ENCODE measurements at places on chromosomes 13 and 19. TPM values are rescaled to one million over a fixed set of nuclear protein-coding genes. Genes with fewer than 3 reads are reported as not detected.

DNA sequence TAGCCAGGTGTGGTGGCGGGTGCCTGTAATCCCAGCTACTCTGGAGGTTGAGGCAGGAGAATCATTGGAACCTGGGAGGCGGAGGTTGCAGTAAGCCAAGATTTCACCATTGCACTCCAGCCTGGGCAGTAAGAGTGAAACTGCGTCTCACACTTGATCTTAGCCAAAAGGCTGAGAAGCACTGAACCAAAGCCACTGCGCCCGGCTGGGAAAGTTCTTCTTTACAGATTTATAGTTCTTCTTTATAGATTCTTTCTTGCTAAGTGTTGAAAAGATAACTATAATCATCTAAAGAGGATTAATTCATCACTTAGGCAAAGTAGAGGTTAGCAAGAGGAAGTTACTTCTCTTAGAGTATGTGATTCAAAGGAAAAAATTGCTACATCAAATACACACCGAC, 11.1 kb downstream of the ZNF417 start:
- DNase-seq, result no peak

DNA sequence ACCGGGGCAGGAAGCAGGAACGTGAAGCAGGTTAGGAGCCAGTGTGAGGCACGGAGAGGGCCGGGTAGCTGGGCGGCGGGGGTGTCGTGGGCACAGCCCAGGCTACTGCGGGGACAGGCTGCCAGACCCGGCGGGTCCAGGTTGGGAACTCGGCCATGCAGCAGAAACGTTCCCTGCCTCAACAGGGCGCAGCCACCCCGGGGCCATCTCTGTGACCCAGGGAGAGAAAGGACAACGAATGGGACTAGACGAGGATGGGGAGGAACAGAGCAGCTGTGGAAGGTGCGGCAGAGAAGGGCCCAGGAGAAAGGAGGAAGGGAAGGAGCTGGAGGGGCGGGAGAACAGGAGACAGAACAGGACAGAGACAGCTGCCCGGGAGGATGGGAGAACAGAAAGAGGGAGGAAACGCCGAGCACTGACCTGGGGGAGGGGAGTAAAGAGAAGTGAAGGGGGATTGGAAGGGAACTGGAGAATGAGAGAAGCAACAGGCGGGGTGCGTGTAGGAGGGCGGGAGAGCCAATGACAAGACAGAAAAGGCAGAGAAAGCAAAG, 12.9 kb upstream of the GARIN5A start:
- DNase-seq, result no peak

DNA sequence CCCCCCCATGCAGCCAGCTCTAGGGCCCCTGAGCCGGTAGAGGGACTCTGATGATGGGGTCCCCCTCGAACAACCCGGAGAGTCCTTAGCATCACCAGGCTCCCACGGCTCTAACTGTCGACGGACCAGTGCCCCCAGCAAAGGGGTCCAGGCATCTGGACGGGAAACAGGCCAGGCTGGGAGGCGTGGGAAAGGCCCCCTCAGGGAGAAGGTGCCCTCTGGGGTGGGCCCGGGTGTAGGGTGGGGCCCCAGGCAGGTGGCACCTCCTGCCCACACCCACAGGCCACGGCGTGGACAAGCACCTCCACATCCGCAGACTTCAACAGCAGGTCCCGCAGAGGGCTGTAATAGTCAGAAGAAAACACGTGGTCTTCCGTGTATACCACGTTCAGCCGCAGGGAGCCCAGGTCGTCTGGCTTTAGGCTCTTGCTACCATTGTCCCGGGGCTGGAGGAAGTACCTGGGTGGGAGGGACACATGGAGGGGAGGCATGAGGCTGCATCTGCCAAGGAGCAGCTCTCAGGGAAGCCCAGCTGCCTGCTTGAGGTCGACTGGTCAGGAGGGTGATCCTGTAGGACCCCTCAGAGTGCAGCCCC, 44.7 kb upstream of the C13orf46 start:
- DNase-seq, result no peak

DNA sequence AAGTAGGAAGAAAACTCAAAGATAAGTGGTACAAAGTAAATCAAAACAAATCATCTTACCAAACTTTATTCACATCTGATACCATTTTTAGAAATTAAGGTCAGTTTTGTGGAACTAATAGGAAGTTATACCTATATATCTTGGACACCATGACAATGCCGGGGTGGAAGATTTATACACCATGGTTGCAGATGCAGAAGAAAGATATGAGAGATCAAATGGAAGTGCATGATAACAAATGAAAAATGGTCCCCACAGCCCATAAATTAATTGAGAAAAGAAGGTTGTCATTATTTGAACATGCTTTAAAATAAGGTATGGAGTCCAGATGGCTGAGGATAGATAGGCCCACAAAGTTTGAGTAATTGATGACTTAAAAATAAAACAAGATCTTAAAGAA, 276.8 kb downstream of the TSHZ3 start:
- DNase-seq, result no peak

GRCh38 chr13:35649162-35649561, 172.7 kb upstream of the MAB21L1 start:
- DNase-seq, result peak; percentile 50

MEDAG gene
- 47.0 TPM for total RNA-seq

UBE2L5 gene
- total RNA-seq, result not detected
